ENCODE measurements at places on chromosomes 6 and 20.

DNA sequence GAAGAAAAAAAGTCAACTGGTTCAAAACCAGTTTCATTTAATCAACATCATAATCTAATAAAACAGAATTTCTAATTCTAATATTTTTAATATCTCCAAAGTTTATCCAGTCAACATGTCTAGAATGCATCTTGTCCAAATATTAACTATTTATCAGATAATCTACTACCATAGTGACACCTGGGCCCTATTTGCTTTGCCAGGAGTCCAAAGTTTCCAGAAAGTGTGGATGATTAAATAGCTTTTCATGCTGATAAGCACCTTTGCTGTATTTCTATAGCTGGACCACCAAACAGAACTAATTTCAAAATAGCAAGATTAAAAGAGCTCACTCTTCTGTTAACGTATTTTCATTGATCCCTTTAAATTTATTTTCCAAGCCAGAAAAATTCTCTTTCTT, 12.3 kb upstream of the TAAR1 start:
- no peak for DNase-seq

DNA sequence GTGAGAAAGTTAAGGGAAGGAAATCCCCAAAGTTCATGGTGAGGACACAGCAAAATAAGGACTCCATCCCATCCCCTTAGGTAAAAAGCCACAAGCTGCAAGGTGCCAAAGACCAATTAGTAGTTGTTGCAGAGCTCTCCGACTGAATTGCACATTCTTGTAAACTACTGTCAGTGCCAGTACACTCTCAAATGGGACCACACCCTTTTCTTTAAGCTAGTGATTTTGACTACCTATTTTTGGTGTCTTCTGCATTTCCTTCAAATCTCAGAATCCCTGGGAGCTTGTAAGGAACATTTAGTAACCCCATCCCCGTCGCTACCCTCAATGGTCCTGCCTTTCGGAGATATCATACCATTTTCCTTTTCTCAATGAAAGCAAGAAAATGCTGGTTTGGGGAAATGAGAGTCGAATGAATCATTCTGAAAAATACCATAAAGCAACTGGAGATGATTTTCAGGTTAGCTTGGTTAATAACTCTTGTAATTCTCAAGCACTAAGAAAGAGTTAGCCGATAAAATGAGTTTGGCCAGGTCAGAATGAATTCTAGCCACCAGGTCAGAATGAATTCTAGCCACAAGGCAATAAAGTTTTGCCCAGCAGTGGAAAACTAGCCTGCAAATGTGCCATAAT, 5.2 kb upstream of the HMGN3 start:
- no peak for DNase-seq

DNA sequence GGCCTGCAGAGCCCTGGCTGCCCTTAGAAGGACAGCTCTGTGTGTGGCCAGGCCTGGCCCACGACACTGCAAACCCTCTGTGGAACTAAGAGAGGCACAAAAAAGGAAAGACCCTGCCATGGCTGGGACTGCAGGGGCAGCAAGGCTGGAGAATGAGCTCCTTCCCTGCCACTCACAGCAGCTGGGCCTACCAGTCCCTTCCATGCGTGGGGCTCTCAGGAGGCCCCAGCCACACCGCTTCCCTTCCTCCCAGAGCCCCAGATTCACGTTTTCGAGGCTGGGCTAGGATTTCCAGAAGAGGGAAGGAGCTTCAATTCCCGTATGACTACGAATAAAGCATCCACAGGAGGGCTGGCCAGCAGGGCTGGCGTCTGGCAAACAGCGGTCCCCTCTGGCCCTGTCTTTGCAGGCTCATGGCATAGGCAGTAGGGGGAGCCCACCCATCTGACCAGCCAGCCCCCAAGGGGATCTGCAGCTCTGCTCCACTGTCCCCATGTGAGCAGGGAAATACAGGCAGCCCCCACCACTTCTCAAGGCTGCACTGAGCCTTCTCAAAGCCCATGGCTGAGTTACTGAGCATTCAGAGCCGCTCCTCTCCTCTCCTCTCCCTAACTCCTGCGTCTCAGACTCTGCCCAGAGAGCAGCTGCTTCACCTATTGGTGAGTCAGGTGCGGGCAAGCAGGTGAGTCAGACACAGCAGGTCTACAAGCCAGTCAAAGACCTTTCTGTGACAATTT, 53.1 kb downstream of the NINL start:
- DNase-seq, result no peak

DNA sequence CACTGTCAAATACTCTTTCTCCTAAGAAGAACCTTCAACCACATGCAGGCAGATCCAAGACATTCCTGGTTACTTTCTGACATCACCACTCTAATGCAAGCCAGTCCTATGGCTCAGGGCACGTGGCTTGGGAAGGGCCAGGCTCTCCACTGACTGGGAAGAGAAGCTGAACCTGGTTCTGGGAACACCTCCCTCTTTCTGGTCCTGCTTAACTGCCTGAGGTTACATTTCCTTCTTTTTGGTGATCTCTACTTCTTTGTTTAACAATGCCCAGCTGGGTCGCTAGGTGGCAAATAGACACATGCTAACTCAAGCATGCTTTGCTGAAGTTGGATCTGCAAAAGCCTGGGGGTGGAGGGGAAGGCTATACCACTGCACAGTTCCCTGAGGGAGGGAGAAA, 249.8 kb downstream of the GMDS start:
- no peak for DNase-seq

GRCh38 chr20:53996584-53997486, 73.6 kb downstream of the BCAS1 start:
- DNase-seq, result no peak

GRCh38 chr6:30097902-30098768, 14.8 kb downstream of the TRIM31 start:
- no peak for DNase-seq

- DNase-seq, result no peak
Observed at GRCh38 chr6:2110504-2110903, 134.9 kb downstream of the GMDS start.

- no peak for DNase-seq
Observed at GRCh38 chr6:14059791-14060436, 57.7 kb upstream of the CD83 start.

GRCh38 chr6:6657820-6658217, 69.3 kb downstream of the LY86 start:
- DNase-seq, result no peak

- DNase-seq, result no peak
Observed at GRCh38 chr6:27286141-27286540, 25.9 kb downstream of the POM121L2 start.

DNA sequence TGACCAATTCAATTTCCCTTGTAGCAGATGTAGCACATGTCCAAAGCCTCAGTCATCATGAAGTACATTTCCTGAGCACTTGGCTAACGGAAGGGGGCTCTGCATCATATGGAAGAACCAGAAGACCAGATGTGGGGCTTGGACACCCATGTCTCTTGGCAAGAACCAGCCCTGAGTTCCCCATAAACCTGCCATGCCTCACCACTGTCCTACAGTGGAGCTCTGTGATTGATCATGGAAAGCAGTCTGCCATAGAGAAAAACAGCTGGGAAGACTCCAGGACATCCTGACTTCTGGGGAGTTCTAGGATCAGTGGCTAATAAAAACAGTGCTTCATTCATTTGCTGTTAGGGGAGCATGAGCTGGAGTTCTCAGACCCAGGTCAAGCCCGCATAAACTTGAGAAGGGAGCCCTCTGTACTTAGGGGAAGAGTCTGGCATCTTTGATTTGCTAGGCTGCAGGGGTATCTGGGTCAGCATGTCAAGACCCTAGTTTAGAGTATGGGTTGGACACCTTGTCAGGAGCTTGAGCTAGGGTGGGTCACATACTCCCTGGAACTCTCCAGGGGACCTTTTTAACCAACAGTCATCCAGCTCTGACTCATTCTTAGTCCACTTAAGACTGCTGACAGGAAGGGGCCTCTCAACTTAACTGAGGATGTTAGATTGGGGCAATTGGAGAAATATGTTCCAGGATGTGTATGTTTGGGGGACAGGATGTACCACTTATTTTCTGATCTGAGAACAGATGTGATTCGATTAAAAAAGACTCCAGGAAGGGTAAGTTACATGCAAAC, 26.3 kb upstream of the TRAM2 start:
- no peak for DNase-seq

DNA sequence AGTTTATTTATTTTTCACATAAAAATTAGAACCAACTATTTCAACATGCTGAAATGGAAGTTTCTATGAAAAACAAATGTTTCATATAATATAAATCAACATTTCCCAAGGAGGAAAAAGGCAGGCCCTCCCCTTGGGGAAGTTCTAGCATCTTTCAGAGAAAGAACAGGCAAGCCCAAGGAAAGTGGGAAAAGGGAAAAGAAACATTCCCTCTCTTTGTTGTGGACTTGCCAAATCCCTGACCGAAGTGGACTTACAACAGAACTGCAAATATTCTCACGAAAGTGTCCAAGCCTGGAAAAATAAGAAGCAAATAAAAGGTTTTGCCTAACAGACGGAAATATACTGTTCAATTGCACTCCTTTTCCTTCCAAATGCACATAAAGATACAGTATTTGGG, 214.4 kb downstream of the ATXN1 start:
- DNase-seq, result no peak

DNA sequence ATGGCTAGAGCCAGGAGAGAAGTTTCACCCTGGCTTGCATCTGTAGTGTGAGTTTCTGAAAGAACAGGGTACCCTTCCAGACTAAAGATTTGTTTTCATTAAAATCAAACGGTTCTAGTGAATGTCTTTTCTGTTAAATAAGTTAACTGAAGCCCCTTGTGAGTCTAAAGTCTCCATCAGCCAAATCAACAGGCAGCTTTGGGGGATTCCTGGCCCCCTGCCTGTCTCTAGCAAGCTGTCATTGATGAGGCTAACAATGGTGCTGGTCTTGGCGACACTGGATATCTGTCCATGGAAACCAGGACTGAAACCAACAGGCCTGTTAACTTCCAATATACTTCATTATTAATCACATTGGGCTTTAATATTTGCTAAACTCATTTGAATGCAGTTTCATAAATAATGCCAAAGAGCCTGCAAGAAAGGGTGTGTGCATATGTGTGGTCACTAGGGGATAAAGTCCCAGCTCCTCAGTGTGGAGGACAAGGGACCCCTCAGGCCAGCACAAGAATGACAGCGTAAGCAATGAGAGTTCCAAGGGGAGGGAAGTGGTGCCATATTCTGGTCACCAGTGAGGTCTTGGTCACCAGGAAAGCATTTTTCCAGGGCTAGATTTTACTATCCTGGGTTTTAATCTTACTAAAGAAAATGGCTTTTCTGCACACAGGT, 9.1 kb upstream of the RNF182 start:
- DNase-seq, result no peak

- DNase-seq, result no peak
Observed at GRCh38 chr20:2171266-2171790, 69.7 kb downstream of the STK35 start.

DNA sequence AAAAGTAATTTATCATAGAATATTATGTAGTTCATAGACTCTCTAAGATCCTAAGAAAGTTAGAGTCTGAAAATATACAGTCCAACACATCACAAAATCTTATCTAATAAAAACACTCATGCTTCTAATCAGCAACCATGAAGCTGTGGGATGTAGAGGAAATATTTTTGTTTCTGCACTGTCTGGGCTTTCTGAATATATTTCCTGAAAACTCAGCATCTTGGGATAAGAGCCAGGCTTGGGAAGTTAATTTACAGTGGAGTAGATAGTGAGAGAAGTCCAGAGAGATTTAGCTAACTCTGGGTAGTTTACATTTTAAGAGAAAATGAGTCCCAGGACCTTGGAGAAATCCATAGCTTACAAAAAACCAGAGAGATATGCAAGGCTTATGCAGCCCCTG, 150.4 kb upstream of the BMP5 start:
- DNase-seq, result no peak

DNA sequence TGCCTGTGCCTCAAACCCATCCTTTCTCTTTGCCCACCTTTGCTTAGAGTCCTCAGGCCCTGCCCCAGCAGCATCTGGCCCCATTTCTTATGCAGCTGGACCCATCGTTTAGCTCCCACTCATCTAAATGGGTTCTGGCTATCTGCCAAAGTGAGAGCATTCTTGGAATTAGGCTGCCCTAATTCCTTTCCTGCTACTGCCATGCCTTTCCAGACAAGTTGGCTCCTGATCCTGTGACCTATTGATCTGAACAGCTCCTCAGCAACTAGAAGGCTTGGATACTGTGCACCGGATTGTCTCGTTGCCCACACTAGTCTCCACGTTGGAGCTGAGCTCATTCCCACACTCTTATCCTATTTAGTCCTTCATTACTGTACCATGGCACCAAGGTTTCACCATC, 22.9 kb downstream of the DZANK1 start:
- no peak for DNase-seq

GRCh38 chr6:12866422-12867029, 150.0 kb downstream of the PHACTR1 start:
- DNase-seq, result no peak

DNA sequence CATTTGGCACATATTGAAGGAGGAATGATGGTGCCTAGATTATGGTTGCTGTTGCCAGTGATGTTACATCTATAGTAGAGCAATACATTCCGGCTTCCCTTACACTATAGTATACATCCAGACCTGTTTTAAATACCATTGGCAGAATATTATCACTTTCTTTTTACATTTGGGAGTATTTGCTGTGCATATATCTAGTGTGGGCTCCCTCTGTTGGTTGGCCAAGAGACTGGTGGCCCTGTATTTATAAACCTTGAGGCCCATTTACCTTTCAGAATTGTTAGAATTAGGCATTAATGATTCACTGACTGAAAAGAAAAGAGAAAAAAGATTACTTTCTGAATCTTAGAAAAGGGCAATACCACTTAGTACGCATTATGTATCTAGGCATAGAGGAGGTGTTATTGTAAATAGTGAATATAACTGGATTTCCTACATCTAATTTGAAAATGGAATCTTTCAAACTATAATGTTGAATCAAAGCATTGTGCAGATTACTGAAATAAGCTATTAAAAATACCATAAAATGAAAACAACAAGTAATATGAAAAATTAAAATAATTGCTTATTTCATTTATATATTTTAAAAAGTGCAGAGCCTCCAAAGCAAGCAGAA, 628.8 kb upstream of the MAN1A1 start:
- no peak for DNase-seq

- no peak for DNase-seq
Observed at GRCh38 chr6:22605736-22606135, 36.4 kb downstream of the HDGFL1 start.

GRCh38 chr20:36604952-36605398, 604 bp upstream of the RAB5IF start:
- peak; percentile 30 for DNase-seq

DNA sequence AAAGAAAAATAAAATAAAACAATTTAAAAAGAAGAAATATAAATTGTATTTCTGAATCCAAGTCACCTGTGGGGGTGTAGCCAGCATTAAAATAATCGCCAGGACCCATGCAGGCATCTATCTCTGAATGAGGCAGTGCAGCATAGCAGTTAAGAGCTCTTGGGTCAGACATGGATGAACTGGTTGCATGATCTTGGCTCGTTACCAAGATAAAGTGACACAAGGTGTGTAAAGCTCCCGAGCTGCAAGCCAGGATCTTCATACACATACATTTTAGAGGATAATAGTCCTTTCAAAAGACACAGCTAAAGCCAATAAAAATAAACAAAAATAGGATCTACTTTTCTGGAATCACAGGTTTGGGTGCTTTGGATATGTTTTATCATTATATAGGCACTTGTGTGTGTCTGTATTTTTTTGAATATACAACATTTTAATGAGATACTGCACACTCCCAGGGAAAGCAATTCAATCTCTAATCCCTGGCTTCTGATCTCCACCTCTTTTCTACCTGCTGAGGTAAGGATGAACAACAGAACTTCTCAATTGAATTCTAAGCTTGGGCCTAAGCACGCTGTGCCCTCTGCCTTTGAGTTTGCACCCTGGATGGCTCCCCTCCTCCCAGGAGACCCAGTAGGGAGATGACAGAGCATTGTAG, 8.9 kb downstream of the TRIM10 start:
- no peak for DNase-seq

- DNase-seq, result no peak
Observed at GRCh38 chr6:24357336-24358218, at the start of gene DCDC2. Gene DCDC2, minus strand, starts transcription at chr6:24358059. Its CDS starts 309 bp downstream, at chr6:24357750.

GRCh38 chr6:90315354-90315950, 18.8 kb upstream of the BACH2 start:
- no peak for DNase-seq

Data from activated CD4-positive, alpha-beta T cell treated with anti-CD3 and anti-CD28 coated beads for 1 hour (primary cell).